ENCODE measurements at places on chromosomes 6 and 20.

GRCh38 chr20:36154700-36155628 lies at the start of gene EPB41L1:
TSS of gene EPB41L1 (plus strand) at chr20:36154740. CDS start at chr20:36173778, 19,038 bp downstream.
- DNase-seq, result no peak

GRCh38 chr20:14717134-14717999 lies 380.0 kb upstream of the FLRT3 start:
- DNase-seq, result no peak

- no peak for DNase-seq
These were observed 26.9 kb downstream of the LYRM2 start for GRCh38 chr6:89611666-89612065.

DNA sequence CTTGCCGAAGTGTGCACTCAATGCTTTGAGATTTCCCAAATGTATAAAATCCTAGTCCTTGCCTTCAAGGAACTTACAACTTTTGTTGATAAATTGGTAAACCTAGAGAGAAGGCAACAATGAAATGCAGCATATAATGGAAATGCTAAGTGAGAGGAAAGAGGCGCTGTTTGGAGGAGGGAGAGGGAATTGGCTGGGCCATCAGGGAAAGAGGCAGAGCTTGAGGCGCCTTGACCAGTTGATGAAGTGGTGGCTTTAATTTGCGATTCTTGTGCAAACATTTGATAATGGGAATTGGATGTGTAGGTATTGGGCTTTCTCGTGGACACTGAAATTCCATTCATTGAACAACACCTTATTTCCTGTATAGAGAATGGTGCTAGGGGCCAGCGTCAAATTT lies 1.9 kb upstream of the CDYL start:
- no peak for DNase-seq

GRCh38 chr6:102026649-102027048 lies 633.1 kb downstream of the GRIK2 start:
- no peak for DNase-seq

GRCh38 chr6:4372866-4373265 lies 237.5 kb upstream of the ECI2 start:
- no peak for DNase-seq

GRCh38 chr20:54633374-54634355 lies 158.3 kb downstream of the DOK5 start:
- DNase-seq, result no peak

GRCh38 chr6:23656255-23657194 lies 469.5 kb upstream of the NRSN1 start:
- DNase-seq, result no peak

- no peak for DNase-seq
These were observed 24.8 kb downstream of the C6orf62 start for GRCh38 chr6:24694198-24694597.

GRCh38 chr6:138607478-138608433 lies 108.5 kb upstream of the NHSL1 start:
- no peak for DNase-seq

DNA sequence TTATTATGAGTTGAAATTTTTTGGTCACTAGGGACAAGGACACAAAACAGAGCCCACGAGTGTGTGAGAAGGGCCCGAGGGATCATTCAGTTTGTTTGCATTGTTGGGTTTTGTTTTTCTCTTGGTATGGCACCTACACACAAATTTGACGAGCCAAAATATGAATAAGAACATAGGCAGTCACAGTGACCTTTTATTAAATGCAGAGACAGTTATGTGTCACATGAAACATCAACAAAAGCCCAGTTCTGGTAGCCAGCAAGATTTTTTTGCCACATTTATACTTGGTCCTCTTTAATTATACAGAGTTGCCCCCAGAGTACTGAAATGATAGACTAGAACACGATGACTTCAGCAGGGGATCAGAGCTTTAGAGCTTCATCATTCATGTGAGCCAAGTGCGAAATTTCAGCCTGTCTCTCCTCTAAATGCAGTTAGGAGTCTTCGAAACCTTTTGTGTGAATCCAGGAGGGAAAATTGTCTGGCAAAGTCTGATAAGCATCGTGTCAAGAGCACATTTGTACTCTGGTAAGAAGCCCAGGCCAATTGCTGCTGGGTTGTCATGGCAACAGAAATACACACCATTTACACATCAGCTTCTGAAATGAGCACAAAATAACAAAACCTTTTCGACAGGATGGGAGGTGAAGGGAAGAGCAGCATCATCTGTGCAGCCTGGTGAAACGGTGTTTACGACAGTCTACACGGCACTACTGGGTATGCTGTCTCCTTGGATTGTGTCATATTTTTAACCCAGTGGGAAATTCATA lies 79.2 kb upstream of the RIPOR2 start:
- DNase-seq, result no peak

- peak; percentile 48 for DNase-seq
These were observed 818 bp upstream of the MDGA1 start for GRCh38 chr6:37698264-37699137.

GRCh38 chr6:167849846-167850459 lies 23.2 kb downstream of the AFDN start:
- no peak for DNase-seq

- no peak for DNase-seq
These were observed 2.5 kb downstream of the MYLK4 start for GRCh38 chr6:2748183-2748582.

- DNase-seq, result no peak
These were observed 50.6 kb upstream of the SLC2A12 start for GRCh38 chr6:134103006-134103405.

DNA sequence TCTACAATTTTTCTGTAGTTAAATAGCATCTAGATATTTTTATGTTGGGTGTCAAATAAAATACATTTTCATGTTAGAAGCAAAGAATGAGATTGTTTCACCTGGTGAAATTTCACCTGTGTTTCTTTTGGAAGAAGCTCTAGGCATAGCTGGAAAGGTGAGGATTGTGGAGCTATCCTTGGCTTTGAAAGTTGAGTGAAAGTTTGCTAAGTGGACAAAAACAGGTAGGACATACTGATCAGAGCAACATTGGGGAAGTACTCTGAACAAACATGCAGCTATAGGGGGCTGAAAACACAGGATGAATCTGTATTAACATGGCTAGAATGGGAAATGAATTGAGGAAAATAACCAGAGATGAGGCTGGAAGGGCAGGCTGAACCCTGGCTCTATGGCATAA lies 18.8 kb downstream of the CLVS2 start:
- DNase-seq, result no peak

- no peak for DNase-seq
These were observed 197.6 kb upstream of the THBS2 start for GRCh38 chr6:169451065-169451838.

DNA sequence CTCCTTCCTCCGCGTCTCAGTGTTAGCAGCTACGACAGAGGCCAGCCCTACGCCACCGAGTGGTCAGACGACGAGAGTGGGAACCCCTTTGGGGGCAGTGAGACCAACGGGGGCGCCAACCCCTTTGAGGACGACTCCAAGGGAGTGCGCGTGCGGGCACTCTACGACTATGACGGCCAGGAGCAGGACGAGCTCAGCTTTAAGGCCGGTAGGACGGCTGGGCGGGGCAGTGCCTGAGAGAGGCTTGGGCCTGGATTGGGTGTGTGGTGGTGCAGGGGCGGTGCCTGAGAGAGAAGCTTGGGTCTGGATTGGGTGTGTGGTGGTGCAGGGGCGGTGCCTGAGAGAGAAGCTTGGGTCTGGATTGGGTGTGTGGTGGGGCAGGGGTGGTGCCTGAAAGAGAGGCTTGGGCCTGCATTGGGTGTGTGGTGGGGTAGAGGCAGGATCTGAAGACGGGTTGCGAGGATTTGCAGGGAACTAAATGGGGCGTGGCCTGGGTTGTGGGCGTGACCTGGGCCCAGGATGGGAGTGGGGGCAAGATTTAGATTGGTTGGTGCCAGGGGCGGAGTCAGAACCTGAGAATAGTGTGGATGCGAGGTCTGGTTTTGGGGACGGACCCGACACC lies 24.4 kb downstream of the SPDEF start:
- no peak for DNase-seq

GRCh38 chr6:44135875-44136274 lies 8.5 kb downstream of the TMEM63B start:
- DNase-seq, result no peak

DNA sequence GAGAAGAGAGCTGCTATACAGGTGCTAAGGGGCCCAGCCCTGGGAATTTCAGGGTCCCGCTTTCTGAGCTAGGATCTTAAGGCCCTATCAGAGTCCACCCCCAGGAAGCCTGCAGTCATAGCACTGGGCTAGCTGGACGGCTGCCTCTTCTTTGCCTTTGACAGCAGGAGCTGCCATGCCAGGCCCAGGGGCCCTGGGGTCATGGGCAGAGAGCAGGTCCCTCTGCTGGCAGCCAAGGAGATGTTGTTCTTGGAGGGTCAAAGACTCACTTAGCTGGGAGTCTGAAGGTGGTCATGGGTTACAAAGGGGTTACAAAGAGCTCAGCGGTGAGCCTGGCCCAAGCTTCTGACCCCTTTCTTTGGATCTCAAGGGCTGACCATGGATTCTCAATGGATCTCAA lies 52.7 kb downstream of the RPP21 start:
- no peak for DNase-seq

GRCh38 chr6:82363428-82364086 lies at the start of gene TPBG:
TSS of gene TPBG (plus strand) at chr6:82363817. CDS start at chr6:82364962, 1,145 bp downstream.
- DNase-seq, result peak; percentile 15

- DNase-seq, result no peak
These were observed 1.2 kb downstream of the LAMA5 start for GRCh38 chr20:62365814-62366369.

DNA sequence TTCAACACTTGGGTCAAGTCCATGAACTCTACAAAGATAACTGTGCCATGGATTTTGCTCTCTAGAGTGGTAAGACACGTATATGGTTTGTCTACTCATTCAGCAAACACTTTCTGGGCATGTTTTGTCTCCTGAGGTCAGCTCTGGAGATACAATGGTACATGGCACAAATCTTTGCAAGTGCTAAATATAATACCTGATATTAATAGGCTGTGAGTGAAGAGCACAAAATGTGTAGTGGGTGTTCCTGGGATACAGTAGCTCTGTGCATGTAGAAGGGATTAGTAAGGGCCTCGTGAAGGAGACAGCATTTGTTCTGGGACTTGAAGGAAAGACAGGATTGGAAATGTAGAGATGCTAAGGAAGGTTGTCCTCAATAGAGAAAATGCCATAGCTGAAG lies 360.9 kb downstream of the BCKDHB start:
- no peak for DNase-seq

- no peak for DNase-seq
These were observed 397.6 kb downstream of the CDC5L start for GRCh38 chr6:44785130-44785529.

- no peak for DNase-seq
These were observed 27.1 kb downstream of the ADNP start for GRCh38 chr20:50904067-50904570.

- DNase-seq, result no peak
These were observed 1242.1 kb downstream of the HACE1 start for GRCh38 chr6:103617642-103618041.

All from stimulated activated CD4-positive, alpha-beta T cell treated with anti-CD3 and anti-CD28 coated beads, Interleukin-12 subunit alpha, Interleukin-12 subunit beta, amount 100 ng/mL, for 24 hours (primary cell).